Left lung (tissue), 14 donors: ENCODE measurements at places on chromosomes 5 and 9. TPM values are rescaled to one million over a fixed set of nuclear protein-coding genes. Genes with fewer than 3 reads are reported as not detected.

Gene TOPORS
- 15.1 TPM for total RNA-seq

Gene SPATA31C2
- not detected for total RNA-seq

Gene PCDHA6
- total RNA-seq = 1.8 TPM

Gene SPINK13
- not detected for total RNA-seq

Gene C5orf52
- total RNA-seq = not detected

Gene FGFR4
- total RNA-seq = 99.9 TPM

Gene RBM22
- 48.1 TPM for total RNA-seq

Gene KCNN2
- 2.3 TPM for total RNA-seq

Gene ANXA2R
- total RNA-seq = 2.3 TPM

Gene PCDHGA11
- total RNA-seq = 2.5 TPM

Gene TRIM7
- 5.7 TPM for total RNA-seq

Gene GAS1
- 18.5 TPM for total RNA-seq

Gene C5orf22
- total RNA-seq = 21.3 TPM

Gene CRHBP
- not detected for total RNA-seq

Gene NIM1K
- 1.2 TPM for total RNA-seq

Gene TOMM5
- total RNA-seq = 65.5 TPM

Gene ACSL6
- total RNA-seq = 1.1 TPM

Gene ZNF883
- total RNA-seq = 1.0 TPM

Gene TAF11L10
- not detected for total RNA-seq

Gene PRDM9
- not detected for total RNA-seq

Gene SAXO1
- total RNA-seq = not detected

Gene SLC45A2
- not detected for total RNA-seq

Gene TPM2
- total RNA-seq = 211 TPM

Gene PCDHA8
- 0.21 TPM for total RNA-seq

Gene FBXL7
- total RNA-seq = 14.5 TPM

Gene FOXD4L3
- not detected for total RNA-seq

Gene BSPRY
- total RNA-seq = 11.2 TPM

Gene EMB
- 46.9 TPM for total RNA-seq

Gene CDH9
- total RNA-seq = not detected

Gene DMGDH
- 0.90 TPM for total RNA-seq

Gene TXNDC8
- not detected for total RNA-seq

Gene ACTBL2
- total RNA-seq = 0.29 TPM

Gene VLDLR
- 19.8 TPM for total RNA-seq

Gene GPX8
- total RNA-seq = 49.6 TPM

Gene CSF1R
- 93.1 TPM for total RNA-seq

Gene LCN15
- total RNA-seq = not detected

Gene PCDHA5
- total RNA-seq = 0.37 TPM

Gene FAM78A
- 7.8 TPM for total RNA-seq

Gene CCDC192
- total RNA-seq = not detected

Gene NDUFS6
- total RNA-seq = 26.8 TPM

Gene RRAGA
- total RNA-seq = 81.6 TPM

Gene IL13
- total RNA-seq = not detected

Gene RANBP3L
- total RNA-seq = 7.1 TPM

Gene CTNND2
- total RNA-seq = not detected

Gene FGF10
- 7.8 TPM for total RNA-seq

Gene PCDHGB5
- total RNA-seq = 8.8 TPM

Gene FGF18
- 2.3 TPM for total RNA-seq

Gene QSOX2
- 13.6 TPM for total RNA-seq

Gene GHR
- 6.3 TPM for total RNA-seq

Gene PCDHGA6
- total RNA-seq = 2.9 TPM

Gene USP20
- 22.9 TPM for total RNA-seq

Gene TAS2R1
- total RNA-seq = not detected

Gene GARIN3
- total RNA-seq = not detected

Gene KIF12
- 2.4 TPM for total RNA-seq

Gene SIMC1
- total RNA-seq = 14.7 TPM
